ENCODE measurements at places on chromosomes 3 and 15. TPM values are rescaled to one million over a fixed set of nuclear protein-coding genes. Genes with fewer than 3 reads are reported as not detected.

The GOLGA6B gene
- not detected for total RNA-seq

The CHP1 gene
- total RNA-seq: 70.4 TPM

The PP2D1 gene
- total RNA-seq: not detected

The FETUB gene
- 0.47 TPM for total RNA-seq

The CIB1 gene
- total RNA-seq: 45.6 TPM

The ACAP2 gene
- total RNA-seq: 64.3 TPM

The CD200R1 gene
- total RNA-seq: not detected

- peak; percentile 32 for DNase-seq
Observed at GRCh38 chr3:143830063-143830462, 18.2 kb downstream of the SLC9A9 start.

DNA sequence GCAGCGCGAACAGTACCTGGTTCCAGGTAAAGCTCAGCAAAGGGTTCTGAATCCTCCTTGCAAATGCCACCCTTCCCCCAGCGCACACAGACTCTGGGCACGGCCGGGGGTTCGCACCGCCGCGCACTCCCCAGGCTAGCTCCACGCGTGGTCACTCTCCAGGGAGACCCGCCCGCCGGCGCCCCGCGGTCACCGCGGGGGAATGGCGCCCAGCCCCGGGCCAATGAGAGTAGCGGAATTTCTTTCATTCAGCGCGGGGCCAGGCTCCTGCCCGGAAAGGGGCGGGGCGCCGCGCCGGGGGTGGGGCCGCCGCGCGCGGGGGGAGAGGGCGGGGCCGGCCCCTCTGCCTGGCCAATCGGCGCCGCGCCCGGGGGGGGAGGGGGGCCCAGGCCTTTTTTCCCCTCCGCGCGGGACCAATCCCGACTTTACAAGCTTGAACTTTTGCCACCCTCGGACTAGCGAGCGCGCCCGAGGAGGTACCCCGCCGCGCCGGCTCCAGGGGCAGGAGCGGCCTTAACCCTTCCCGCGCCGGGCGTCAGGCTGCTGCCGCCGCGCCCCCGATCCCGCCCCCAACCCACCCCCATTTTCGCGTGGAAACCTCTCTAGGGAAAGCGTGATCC is 1.1 kb upstream of the SMAD6 start:
- DNase-seq: peak; percentile 95

DNA sequence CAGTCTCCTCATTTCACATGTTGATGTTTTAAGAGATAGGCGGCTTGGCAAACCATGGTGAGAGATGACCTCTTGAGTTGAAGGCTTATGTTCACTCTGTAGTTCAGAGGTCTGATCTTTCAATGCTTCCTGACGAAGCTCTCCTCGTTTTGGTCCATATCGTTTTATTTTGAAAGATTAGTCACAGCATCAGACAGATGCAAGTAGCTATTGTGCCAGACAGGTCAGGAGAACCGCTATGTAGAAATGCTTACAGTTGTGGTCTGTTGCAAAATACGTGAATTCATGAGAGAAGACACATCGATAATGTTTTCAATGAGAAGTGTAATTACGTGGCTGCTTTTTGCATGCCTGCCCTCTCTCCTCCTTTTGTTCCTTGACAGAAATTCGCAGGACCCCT is 47.5 kb downstream of the CHL1 start:
- DNase-seq: peak; percentile 62

- no peak for DNase-seq
Observed at GRCh38 chr3:29802057-29802456, 521.2 kb downstream of the RBMS3 start.

GRCh38 chr15:29997499-29997898 is 85.3 kb upstream of the GOLGA8J start:
- DNase-seq: no peak

DNA sequence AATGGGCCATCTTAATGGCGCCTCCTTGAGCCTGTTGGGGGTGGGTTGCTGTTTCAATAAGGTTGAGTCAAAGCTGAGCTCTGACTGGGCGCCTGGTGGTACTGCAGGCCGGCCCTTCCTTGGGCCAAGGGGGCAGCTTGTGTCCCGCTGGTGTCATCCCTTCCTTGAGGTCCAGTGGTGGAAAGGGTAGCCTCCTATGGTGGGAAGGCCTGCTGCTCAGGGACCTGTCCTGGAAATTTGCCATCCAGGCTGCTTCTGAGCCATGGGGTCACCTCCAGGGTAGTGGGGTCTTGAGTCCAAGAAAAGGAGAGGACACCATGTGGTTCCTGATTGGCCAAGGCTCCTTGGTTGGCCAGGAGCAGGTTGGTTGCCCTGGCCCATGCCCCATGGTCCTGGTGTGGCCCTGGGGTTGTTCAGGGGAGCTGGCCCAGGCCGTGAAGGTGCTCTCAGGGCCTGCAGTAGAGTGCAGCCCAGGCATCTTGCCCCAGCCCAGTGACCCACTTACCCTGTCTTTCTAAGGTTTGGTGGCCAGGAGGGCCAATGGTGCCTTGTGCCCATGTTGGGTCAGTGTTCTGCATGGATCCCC is 188.7 kb downstream of the UBE3A start:
- no peak for DNase-seq

GRCh38 chr15:38186507-38186906 is 66.1 kb upstream of the SPRED1 start:
- DNase-seq: no peak

DNA sequence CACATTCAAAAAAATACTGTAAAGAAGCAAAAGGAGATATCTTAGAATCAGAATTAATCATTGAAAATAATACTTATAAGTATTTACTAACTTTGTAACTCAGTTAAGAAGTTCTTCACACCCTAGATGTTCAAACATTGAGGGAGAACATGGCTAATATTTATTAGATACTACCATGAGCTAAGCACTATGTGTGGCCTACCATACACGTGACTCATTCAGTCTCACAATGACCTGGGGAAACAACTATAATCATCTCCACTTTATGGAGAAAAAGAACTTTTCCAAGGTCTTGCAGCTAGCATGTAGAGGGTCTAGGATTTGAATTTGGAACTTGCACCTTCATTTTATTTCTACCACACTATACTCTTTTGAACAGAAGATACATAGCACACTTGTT is 361.9 kb upstream of the CFAP20DC start:
- DNase-seq: no peak

DNA sequence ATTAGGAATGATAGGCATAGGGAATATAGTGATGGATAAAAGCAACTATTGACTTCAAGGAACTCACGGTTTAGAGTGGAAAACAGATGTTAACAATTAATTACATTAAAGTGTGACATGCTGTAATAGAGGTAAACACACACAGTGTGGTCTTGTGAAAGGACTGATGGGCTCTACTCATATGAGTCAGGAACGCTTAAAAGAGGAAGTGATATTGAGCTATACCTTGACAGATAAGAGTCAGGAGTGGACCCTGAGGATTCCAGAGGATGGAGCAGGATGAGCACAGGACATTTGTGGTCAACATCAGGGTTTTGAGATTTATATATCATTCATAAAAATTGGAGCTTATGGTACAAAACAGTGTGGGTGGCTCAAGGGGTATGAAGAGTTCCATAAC is 11.0 kb downstream of the EXOG start:
- DNase-seq: no peak

DNA sequence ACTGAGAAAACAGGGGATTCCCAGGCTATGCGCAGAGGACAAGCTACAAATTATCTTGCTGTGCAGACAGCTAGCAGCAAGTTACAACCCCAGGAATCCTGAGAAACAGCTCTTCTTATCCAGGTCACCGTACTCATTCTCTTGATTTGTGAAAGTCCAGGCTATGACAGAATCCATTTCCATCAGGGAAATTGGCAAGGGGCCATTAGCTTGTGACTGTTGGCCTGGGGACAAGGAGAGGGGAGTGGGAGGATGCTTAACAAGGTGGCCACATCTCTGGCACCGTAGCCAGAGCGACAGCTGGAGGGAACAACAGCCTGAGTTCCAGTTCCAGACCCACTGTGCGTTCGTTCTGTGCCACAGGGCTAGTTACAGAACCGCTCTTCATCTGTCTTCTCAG is 44.9 kb upstream of the PLXNA1 start:
- no peak for DNase-seq

- DNase-seq: no peak
Observed at GRCh38 chr15:94205366-94205765, 26.0 kb upstream of the MCTP2 start.

DNA sequence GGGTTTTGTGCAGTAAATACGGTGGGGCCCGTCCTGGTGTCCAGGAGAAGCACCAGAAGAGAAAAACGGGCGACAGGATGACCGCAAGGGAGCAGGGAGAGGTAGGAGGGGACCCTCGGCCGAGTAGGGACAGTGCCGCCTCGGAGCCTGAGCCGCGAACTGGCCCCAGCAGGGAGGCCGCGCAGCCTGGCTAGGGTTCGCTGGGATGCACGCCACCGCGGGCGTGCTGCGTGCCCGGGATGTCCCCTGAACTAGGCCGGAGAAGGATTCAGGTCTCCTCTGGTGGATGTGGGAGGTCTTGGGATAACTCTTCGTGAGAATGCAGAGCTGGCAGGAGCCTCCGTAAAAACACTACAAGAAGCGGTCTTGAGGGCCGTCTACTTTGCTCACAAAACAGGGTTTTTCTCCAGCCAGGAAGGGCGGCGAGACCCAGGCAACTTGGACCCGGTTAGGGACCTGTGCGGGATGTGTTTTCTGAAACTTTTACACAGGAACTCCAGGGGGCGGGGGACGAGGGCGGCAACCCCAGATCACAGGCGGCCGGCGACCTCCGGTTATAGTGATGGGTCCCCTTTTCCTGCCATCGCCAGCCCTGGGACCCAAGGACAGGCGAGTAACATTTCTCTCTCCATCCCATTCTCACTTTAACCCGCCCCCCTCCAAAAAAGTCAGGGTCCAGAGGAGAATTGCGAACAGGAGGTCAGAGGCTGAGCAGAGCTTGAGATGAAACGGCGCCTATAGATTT is 35.5 kb downstream of the NR2F2 start:
- DNase-seq: no peak

- no peak for DNase-seq
Observed at GRCh38 chr3:56321383-56321782, 146.9 kb downstream of the ERC2 start.

DNA sequence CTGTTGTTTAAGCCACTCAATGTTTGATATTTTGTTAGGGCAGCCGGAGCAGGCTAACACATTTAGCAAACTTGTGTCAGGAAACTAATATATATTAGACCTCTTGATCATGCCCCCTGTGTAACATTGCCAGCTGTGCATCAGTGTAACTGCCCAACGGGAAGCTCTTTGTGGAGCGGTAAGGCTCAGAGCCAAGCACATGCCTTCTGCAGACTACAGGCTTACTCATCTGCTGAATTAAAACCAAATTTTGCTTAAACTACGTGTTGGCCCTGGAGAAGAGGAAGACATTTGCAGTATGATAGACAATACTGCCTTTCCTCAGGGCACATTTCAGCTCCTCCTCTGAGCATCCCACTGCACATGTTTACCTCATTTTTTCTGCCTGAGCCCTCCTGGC is 50.5 kb upstream of the KCNMB2 start:
- no peak for DNase-seq

- no peak for DNase-seq
Observed at GRCh38 chr3:38171622-38172021, 6.3 kb downstream of the OXSR1 start.

- no peak for DNase-seq
Observed at GRCh38 chr3:184177331-184177731, 2.7 kb downstream of the AP2M1 start.

DNA sequence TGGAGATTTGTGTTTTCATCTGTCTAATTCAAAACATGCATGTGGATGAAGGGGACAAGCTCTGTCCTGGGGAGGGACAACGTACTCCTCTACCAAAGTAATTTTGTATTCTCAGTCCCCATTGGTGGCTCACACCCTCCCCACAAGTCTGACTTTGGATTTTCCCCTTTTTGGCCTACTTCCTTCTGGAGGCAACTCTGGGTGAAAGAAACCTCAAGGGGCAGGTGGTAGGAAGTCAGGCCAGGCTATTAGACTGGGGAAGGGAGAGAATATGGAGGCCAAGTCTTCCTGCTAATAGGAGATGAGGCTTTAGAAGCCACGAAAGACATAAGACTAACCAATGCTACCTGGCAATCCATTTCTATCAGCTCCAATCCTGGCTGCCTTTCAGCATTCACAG is 124.9 kb upstream of the RASGRP1 start:
- no peak for DNase-seq

DNA sequence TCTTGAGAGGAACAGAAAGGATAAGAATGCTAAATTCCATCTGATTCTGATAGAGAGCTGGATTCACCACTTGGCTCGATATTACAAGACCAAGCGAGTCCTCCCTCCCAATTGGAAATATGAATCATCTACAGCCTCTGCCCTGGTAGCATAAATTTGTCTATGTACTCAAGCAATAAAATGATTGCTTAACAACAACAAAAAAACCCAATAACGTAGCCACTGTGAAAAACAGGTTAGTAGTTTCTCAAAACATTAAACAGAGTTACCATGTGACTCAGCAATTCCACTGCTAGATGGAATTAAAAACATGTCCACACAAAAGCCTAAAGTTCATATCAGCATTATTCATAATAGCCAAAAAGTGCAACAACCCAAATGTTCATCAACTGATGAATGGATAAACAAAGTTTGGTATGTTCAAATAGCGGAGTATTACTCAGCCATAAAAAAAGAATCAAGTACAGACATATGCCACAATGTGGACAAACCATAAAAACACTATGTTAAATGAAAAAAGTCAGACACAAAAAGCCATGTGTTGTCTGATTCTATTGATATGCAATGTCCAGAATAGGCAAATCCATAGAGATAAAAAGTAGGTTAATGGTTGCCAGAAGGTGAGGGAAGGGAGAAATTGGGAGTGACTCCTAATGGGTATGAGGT is 16.8 kb downstream of the BCL2L10 start:
- peak; percentile 93 for DNase-seq

GRCh38 chr3:63864965-63865327 is 1.3 kb downstream of the ATXN7 start:
- no peak for DNase-seq

DNA sequence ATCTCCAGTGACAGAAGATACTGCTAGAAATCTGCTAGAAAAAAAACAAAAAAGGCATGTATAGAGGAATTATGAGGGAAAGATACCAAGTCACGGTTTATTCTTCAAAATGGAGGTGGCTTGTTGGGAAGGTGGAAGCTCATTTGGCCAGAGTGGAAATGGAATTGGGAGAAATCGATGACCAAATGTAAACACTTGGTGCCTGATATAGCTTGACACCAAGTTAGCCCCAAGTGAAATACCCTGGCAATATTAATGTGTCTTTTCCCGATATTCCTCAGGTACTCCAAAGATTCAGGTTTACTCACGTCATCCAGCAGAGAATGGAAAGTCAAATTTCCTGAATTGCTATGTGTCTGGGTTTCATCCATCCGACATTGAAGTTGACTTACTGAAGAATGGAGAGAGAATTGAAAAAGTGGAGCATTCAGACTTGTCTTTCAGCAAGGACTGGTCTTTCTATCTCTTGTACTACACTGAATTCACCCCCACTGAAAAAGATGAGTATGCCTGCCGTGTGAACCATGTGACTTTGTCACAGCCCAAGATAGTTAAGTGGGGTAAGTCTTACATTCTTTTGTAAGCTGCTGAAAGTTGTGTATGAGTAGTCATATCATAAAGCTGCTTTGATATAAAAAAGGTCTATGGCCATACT is 4.0 kb downstream of the B2M start:
- DNase-seq: no peak

GRCh38 chr15:56919609-56920366 is 1.3 kb downstream of the TCF12 start:
- DNase-seq: peak; percentile 45

Data from MCF 10A (cell line).